Activated T-cell treated with anti-CD3 and anti-CD28 coated beads, Interleukin-2, amount 50 U/mL, for 1 hour (primary cell): ENCODE measurements at places on chromosomes 12 and 14.

DNA sequence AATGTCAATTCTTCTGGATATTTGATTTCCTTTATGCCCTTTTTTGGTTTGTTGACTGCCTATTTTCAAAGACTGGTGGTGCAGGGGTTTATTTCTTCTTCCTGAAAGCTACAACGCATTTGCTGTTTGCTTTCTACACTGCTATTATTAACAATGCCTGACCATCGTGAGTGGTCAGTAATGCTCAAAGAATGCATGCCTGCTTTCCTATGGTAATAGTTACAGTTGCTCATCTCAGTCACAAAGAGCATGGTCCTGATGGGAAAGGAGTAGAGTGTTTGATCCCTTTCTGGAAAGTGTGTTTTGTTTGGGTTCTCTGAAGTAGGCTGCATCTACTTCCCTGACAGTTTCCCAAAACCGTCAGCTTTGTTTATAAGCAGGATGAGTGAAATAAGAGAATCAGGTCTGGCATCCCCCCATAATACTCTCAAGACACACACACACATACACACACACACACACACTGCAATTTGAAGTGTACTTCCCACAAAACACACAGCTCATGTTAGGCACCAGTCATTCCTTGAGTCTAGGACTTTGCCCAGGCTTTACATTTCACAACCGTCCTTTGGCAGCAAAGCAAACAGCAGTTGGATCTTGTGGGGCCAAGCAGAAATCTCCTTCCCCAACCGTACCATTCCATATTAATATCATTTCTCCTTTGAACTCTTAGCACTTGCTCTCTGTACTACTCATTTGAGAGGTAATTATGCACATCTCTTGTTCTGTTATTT lies 56.6 kb downstream of the SUDS3 start:
- no peak for DNase-seq

DNA sequence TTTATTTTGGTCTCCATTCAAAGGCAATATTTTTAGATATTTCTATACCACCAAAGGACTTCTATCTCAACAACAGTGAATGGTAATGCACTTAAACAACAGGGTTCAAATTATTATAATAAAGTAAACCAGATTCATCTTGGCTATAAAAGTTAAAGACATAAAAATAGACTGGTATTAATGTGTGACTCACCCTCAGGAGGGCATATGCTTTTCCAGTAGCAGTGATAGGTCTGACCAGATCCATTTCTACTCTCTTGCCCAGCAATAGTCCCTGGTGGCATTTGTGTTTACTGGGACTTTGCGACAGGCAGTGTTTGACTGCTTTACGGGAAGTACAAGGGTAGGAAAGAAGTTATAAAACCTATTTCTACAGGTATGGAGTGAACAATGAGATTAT lies 353.2 kb upstream of the ATP2B1 start:
- no peak for DNase-seq

DNA sequence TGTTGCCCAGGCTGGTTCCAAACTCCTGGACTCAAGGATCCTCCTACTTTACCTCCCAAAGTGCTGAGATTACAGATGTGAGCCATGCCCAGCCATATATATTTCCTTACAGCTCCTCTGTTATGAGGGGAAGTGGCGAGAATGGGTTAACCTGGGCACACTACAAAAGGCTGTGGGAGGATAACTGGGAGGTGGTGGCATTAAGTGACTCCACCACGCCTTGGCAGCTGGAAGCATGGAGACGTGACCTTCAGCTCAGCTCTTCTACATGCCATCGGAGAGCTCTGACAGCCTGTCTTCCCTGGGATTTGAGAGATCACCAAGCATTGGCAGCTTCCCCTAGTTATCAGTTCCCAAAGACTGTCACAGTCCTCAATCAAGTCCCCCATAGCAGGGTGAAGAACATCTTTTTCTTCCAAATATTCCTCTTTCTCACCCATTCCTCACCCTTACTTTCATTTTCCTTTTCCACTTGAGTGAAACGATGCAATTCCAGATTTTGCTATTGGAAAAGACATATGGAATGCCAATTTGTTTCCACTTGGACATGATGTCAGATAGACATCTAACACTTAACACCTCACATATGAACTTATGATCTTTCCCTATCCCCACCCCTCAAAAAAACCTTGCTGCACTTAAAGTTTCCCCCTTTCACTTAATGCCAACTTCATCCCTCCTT lies 48.5 kb downstream of the PHLDA1 start:
- DNase-seq = no peak

- no peak for DNase-seq
Measured at GRCh38 chr12:62903151-62903550, 31.8 kb downstream of the PPM1H start.

DNA sequence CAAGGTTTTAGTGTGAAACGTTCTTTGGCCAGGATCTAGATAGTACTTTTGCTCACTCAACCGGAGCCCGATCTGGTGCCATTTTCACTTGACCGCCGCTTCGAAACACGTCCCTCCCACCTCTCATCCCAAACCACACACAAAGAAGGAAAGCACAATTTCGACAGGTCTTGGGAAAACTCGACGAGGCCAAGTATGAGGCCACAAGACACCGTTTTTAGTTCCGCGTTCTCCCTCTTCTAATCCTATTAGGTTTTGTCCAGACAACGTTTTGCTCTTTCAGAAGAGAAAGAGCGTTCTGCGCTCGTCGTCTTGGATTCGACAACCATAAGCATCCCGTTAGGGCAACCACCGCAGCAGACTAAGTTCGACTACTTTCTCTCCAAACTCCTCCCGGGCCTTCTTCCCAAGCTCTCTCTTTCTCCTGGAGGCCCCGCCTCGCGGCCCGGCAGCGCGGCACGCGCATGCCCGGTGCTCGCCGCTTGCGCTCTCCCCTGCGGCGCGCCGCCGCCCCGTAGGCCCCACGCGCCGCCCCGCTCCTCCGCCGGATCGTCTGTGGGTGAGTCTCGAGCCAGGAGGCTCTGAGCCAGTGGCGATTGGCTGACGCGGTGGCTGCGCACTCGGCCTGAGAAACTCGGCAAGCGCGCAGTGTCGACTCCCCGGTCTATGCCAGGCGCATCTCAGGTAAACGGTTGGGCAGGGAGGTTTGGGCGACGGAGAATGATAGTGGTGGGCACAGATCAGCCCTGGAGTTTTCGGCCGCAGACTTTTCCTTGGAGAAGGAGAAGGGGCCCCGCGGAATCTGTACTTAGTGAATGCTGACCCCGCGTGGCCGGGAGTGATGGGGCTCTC lies at the start of gene MIPOL1:
MIPOL1 (plus strand) TSS at position 517 of the 852 bp plus-strand sequence. CDS start 49,952 bp downstream, outside the sequence.
- no peak for DNase-seq

DNA sequence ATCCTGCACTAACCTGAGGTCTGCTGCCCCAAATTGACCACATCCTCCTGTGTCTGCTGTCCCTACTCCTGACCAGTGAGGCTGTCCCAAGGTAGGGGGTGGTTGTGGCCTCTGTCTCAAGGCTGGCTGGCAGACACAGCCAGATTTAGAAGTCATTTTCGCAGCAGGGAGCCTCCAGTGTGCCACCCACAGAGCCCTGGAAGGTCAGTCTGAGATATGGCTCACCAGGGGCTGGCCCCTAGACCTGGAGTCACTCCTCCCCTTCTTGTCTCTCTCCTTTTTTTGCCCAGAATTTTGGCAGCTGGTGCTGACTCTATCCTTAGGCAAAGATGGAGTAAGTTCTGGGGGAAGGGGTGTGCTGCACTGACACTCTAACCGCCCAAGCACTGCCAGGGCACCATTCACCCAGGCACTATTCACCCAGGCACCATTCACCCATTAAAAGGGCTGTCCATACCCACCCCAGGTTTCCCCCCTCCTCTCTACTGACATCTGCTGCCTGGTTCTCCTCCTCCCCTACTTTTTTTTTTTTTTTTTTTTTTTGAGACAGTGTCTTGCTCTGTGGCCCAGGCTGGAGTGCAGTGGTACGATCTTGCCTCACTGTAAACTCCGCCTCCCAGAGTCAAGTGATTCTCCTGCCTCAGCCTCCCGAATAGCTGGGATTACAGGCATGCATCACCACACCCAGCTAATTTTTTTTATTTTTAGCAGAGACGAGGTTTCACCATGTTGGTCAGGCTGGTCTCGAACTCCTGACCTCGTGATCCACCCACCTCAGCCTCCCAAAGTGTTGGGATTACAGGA lies 7.7 kb downstream of the DDN start:
- no peak for DNase-seq

DNA sequence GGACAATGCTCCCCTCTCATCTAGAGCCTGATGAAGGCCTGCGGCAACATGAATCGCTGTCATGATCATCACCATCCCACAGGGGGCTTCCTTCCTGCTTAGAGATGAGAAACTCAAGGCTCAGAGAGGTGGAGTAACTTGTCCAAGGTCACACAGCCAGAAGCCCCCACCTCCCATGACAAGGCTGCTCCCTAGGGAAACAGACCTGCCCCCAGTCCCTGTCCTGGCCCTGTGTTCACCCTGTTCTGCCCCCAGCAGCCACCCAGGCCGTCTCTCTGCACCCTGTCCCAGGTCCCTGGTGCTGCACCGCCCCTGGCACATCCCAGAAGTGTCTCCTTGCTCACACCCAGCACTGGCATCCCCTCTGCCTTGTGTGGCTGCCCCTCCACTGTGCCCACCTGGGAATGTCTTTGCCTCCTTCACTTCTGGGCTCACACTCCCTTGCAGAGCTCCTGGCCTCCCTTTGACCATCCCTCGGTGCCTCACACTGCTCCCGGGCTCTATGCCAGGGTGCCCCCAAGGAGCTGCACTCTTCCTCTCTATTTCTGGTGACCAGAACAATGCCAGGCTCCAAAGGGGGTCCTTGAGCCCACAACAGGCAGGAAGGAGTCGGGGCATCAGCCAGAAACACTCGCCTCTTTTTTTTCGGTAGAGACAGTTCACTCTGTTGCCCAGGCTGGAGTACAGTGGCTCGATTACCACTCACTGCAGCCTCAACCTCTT lies 70.5 kb downstream of the BCL11B start:
- no peak for DNase-seq

GRCh38 chr14:68739701-68740100 lies 53.2 kb downstream of the ZFP36L1 start:
- no peak for DNase-seq

DNA sequence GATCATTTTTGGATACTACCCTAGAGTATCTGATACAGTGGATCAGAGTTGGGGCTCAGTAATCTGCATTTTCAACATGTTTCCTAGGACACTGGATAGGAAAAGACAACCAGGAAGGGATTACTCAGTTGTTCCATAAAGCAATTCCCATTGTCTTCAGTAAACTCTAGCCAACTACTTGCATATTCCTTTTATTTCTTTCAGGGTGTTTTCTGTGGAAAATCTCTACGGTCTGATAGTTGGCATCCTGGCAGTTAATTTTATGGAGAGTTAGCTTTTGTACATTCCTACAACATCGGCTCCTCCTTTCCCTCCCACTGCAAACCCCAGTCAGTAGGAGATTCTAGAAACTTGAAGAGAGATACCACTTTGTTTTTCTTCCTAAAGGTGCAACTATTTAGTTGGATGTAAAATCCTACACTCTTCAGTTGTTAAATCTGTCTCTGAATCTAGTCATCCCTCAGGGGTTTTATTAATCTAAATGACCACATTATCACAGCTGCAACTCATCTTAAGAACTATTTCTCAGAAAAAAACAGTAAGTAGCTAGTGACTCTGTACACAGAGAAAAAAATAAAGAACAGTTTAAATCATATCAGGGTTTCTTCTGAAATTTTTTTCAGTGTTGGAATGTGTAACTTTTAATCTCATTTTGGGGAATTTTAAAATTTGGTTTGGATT lies 103.9 kb downstream of the PDE3A start:
- DNase-seq = no peak

DNA sequence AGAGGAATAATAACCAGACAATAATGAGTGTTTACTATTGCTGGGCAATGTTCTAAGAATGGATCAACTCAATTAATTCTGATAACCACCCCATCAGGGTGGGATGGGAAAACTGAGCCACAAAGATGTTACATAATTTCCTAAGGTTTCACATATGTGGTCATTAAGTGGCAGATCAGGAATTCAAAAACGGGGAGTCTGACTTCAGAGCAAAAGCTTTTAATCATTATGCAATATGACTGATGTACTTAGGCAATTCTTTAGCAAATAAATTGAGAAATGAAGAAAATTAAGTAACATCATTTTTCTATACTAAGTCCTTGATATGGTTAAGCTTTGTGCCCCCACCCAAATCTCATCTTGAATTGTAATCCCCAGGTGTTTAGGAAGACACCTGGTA lies 53.4 kb downstream of the PLCZ1 start:
- no peak for DNase-seq

DNA sequence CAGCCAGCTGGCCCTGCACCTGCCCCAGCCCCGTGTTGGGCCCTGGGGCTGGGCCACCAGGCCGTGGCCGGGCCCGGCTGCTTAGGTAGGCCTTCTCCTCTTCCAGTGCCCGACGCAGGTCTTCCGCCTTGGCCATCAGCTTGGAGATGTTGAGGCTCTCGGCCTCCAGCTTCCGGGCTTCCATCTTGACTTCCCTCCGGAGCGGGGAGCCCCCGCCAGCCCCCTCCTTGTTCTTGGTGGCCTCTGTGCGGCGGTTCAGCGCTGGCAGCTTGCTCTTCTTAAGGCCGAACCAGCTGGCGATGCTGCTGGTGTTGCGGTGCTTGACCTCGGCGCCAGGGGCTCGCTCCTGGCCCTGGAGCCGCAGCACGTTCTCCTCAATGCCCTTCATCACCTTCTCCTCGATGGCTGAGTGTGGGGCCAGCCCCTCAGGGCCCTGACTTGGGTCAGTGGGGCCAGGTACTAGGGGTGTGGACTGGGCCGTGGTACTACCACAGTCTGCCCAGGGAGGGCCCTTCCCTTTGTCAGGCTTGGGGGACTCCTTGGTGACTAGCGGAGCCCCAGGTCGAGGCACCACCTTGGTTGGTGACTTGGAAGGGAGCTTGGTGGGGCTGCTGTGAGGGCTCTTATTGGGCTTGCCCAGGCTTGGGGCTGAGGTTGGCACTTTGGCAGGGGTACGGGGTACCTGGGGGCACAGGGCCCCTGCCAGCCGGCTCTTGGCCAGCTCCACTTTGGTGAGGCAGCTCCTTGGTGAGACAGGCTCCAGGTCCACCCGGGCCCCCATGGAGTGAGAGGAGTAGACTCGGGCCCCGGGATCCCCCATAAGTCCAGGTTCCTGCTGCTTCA lies 33.2 kb downstream of the NCKAP5L start:
- DNase-seq = no peak

DNA sequence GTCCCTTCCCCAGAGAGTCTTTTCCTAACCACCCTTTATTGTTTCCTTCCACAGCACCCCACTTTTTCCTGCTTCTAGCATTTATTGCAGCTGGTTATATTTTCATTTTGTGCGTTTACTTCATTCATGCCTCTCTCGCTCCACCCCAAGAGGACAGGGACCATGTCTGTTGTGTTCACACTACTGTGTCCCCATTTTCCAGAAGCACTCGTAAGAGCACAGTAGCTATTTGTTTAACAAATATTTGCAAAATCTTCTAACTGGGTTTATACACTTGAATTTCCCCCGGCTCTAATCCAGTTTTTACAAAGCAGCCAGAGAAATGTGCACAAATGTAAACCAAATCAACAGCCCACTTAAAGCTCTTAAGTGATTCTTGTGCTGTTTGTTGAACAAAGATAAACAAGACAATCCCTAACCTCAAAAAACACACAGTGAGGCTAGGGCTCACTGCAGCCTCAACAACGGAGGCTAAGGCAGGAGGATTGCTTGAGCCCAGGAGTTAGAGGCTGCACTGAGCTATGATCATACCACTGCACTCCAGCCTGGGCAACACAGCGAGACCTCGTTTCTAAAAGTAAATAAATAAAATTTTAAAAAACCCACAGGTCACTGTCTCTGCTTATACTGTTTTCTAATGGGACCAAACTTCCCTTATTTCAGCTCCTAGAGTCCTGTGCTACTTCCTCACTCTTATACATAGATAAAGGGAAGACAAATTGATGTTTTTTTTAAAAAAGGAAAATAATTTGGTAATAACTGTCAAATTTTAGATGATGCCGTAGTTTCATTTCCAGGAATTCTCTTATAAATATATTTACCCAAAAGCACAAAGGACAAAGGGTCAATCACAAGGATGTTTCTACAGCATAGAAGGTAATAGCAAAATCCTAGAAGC lies 6.6 kb upstream of the ABCD4 start:
- DNase-seq = no peak
